NCI-H146 (cell line): ENCODE measurements at places on chromosomes 4 and X.
A peak's percentile ranks its signal among the peaks of the same experiment; 100 is the strongest.

GRCh38 chrX:1476682-1477081 is 24.0 kb upstream of the ASMTL start:
- DNase-seq: no peak

GRCh38 chr4:153623491-153623890 is 60.6 kb upstream of the TLR2 start:
- DNase-seq: no peak

GRCh38 chr4:151260526-151260925 is 16.4 kb upstream of the PRSS48 start:
- no peak for DNase-seq

DNA sequence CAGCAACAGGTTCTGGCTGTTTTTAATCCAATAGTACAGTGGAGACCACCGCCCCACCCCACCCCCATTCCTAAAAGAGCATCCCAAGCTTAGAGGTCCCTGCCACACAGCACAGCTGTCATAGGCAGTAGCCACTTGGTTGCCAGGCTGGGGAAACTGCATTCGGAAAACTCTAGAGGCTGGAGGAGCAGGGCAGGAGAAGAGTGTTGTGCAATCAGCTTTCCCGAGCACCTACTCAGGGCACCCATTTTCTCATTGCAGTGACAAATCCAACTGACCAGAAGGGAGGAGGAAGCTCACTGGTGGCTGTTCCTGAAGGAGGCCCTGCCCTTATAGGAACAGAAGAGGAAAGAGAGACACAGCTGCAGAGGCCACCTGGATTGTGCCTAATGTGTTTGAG is 1.1 kb downstream of the CXCL1 start:
- DNase-seq: no peak

GRCh38 chrX:123590842-123591486 is 141.9 kb downstream of the THOC2 start:
- DNase-seq: no peak

DNA sequence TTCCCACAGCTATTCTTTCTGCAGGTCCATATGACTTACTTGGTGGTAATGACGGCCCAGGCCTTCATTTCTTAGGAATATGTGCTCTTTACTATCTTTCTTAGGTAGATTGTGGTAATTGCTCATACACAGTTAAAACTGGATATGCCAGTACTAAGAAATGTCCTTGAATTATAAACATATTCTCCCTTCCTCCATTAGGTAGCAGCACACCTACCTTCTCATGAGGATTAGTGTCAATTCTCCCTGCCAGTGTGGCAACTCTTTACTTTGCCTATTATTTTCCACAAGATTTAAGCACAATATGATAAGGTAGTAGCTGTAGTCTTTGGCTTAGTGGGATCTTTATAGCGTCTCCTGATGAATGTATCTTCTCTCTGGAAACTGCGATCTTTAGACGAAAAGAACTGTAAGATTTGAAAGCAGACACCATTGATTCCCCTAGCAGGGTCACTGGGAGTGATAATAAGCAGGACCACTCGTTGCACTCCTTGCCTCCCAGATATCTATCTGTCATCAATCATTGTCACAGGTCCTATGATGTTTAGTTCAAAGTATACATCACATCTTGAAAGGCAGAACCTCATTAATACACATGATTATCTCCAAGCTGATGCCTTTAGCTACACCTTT is 1240.7 kb downstream of the C4orf33 start:
- DNase-seq: no peak

GRCh38 chr4:95506264-95506663 is 42.5 kb downstream of the UNC5C start:
- DNase-seq: no peak

DNA sequence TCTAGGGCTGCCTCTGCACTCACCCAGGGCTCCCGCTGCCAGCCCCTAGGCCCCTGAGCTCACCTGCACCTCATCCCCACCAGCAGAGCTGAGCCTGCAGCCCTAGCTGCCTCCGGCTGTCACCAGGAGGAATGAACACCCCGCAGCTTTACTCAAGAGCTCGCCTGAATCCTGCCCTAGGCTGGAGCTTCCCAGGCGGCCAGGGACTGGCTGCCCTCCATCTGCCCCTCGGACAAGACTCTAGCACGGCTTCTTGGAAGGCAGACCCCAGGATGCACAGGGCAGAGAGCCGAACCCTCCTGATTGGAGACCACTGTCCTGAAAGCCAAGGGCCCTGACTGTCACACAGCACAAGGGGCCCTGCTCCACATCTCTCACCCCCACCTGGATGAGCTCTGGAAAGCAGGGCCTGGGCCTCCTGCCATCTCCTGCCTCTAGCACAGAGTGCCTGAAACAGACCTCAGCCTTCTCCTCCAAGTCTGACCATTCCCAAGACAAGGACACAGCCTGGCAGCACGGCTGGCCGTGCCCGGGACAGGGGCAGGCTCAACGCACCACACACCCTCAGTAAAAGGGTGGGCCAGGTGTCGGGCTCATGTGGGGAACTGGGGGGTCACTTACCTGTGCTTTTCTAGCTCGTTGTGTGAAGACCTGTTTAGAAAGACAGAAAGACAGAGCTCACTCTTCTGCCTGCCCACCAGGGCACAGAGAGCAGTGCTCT is 4.4 kb downstream of the MXD4 start:
- no peak for DNase-seq

DNA sequence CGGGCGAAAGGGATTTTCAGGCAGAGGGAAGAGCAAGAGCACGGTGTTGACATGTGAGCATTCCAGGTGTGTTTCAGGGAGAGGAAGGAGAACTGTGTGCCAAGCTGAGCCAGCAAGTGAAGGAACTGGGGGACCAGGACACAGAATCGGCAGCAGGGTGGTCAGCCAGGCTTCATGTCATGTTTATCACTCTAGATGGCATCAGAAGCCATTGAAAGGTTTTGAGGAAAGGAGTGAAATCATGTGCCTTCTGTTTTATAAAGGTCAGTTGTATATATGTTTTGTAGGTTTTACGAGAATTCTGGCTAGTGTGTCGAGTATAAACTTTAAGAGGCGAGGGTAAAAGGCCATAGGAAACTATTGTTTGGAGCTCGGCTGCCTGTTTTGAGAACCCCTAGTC is 682.3 kb downstream of the TRIML1 start:
- no peak for DNase-seq

GRCh38 chrX:39850630-39851152 is 247.1 kb downstream of the BCOR start:
- DNase-seq: peak; percentile 69

DNA sequence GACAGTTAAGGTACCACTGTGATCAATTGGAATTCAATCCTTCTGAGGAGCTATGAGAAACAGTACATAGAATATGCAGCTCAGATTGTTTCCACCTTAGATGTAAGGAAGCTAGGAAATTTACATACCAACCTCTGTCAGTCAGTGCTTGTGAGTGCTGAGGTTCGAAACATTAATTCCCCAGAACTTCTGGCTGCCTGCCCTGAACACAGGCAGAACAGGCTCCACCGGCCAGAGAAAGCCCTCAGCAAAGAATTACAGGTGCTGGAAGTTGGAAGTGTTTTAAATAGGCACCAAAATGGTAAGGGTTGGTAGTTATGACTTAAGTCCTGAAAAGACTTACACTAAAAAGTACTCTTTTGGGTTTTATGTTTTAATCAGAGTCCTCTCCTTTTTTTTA is 651.8 kb downstream of the C4orf33 start:
- DNase-seq: no peak

DNA sequence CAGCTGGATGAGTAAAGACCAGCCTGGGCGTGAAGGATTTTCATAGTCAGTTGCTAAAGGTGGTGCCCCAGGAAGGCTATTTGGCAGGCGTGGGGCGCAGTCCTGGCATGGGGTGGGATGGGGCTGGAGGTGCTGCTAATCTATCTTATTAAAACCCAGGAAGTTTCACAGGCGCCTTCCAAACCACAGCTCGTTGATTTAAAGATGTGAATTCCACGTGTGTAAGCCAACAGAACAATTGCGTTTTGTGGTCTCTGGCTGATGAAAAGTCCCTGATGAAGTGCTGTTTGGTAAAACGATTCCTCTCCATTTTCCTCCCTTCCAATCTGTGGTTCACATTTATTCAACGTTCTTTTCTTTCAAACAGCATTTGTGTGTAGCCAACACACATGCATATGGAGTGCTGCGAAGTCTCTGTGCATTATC is 105.0 kb downstream of the TBL1X start:
- DNase-seq: no peak

DNA sequence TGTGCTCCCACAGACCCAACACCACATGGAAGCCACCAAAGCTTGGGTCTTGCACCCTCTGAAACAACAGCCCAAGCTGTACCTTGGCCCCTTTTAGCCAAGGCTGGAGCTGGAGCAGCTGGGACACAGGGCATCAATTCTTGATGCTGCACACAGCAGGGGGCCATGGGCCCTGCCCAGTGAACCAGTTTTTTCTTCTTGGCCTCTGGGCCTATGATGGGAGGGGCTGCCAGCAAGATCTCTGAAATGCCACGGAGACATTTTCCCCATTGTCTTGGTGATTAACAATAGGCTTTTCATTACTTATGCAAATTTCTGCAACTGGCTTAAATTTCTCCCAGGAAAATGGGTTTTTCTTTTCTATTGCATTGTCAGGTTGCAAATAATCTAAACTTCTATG is 49.0 kb downstream of the SPANXA2 start:
- DNase-seq: no peak

GRCh38 chr4:61309616-61310015 is 109.5 kb downstream of the ADGRL3 start:
- no peak for DNase-seq

DNA sequence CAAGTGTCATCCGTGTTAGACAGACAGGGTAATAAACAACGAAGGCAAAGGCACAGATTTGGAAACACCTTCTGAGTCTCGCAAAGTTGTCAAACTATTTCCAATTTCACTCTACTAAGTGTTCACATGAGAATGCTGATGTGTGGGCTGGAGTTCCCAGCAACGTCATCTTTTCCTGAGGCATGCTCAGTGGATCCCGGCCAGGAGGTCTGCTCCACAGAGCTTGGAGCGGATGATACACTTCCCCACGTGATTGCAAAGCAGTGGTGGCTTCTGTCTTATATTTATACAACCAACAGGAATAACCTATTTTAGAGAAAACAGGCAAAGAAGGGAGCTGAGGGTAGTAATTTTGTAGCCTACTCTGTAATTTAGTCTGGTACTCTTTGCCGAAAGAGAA is 40.1 kb upstream of the PDK3 start:
- no peak for DNase-seq

DNA sequence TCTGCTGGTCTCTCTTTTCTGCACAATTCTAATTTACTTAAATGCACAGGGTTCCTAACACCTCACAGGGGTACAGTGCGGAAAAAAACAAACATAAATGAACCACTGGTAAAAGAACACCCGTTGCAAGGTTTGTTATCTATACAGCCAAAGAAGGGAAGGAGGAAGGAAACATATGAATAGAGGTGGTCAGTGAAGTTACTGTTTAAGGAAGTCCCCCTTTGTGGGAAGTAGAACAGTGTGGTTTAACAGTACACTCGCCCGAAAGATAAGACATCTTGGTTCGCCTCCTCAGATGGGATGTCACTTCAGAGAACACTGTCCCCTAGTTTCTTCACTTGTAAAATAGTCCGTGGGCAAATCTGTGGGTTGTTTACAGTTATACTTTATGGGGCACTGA is 57.5 kb downstream of the TEC start:
- no peak for DNase-seq

- DNase-seq: peak; percentile 33
These were observed 132.1 kb upstream of the GK2 start for GRCh38 chr4:79540143-79540542.

- no peak for DNase-seq
These were observed 107.8 kb downstream of the CCSER1 start for GRCh38 chr4:90234916-90235547.

DNA sequence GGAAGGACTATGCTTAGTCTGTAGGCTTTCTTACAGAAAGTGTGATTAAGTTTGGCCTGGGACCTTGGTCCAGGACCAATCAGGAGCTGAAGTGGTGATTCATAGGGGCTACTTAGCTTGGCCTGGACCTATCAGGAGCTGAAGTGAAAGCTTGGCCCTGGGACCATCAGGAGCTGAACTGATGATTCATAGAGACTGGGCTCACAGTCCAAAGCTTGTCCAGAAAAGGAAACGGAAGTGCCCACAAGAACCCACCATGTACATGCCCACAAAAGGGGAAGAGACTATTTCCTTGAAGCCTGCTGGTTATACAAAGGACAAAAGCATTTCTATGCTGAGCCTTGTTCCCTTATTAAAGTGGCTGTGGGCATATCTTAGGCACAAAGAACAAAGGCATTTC is 12.6 kb downstream of the TENT5D start:
- DNase-seq: no peak

- DNase-seq: no peak
These were observed 9.3 kb downstream of the CD99L2 start for GRCh38 chrX:150889131-150889530.

- DNase-seq: no peak
These were observed 126.9 kb downstream of the LRBA start for GRCh38 chr4:150888217-150888616.

DNA sequence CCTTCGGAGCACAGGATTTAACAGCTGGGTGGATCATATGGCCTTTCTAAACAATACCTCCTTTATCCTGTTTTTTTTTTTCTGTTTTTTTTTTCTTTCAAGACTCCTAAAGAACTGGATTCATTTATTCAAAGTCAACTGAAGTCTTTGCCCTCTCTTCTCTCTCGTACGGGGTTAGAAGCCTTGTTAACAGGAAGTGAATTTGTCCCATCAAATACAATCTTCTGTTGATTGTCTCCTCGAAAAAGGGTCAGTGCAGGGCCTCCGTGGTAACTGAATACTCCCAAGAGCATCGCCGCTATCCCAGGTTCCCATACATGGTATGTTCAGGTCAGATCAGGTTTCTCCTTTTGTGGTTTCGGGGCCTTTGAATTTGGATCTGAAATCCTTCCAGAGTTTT is 1.8 kb upstream of the TMEM128 start:
- DNase-seq: no peak

DNA sequence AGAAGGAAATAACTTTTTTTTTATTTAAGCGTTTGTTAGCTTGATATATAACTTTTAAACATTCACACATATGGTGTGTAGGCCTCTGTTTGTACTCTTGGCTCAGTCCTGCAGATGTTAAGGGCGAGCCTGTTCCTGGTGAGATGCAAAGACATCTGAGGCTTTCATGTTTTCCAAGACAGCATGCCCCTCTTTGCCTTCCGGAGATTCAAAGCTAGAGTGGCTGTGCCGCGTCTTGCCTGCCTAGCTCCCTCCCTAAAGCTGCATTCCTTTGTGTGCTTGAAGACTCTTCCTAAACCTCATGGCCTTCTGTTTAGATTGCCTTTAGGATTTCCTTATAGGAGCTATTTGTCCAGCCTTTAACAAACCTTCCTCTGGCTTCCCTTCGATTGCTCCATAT is 67.1 kb downstream of the MID1IP1 start:
- DNase-seq: no peak

DNA sequence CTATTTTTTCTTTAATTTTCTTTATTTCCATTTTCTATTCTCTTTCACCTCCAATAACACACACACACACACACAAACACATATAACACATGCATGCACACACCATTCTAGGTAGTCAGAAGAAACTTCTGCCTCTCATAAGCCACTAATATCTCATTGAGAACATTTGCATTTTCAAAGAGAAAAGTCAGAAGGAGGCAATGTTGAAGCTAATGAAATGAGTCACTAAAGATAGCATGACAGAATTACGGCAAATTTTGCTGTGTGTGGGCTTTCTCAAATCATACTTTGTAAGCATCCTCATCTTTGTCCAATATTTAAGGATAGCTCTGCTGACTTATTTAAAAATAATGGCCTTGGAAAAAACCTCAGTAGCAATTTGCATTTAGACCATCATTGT is 291.3 kb downstream of the GUCY2F start:
- DNase-seq: no peak
